ENCODE measurements at places on chromosomes 6 and 20.

- no peak for ATAC-seq
Measured at GRCh38 chr6:73227606-73228255, 2.4 kb upstream of the KHDC1L start.

DNA sequence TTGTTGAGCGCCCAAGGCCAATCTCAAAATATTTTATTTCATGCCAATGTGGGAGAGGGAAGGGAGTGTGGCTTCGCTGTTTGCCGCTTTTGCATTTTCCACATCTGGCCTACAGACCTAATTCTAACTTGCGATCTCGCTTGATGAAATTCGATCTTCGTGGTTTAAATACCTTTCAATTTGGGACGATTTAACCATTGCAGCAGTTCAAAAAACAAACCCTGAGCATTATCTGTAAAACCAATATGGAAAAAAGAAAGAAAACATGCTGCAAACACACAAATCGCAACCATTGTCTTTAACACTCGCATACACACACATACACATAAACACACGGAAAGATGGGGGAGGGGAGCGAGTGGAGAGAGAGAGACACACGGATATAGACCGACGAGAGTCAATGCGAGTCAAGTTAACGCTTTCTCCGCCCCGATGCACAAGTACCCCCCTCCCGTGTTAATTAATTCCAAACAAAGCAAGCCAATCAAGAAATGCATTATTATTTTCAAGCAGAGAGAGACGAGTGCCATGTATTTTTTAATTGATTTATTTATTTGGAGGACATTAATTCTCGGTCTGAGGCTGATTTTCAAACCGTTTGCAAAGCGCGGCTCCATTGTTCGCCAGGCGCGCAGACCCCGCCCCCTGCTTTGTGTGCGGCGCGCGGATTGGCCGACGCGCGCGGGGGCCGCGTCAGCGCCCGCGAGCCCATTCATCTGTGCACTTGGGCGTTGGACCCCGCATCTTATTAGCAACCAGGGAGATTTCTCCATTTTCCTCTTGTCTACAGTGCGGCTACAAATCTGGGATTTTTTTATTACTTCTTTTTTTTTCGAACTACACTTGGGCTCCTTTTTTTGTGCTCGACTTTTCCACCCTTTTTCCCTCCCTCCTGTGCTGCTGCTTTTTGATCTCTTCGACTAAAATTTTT lies at the start of gene MARCKS:
Gene MARCKS (plus strand): TSS at position 721 of the 931 bp plus-strand sequence. CDS start 401 bp downstream, outside the sequence.
- peak; percentile 35 for ATAC-seq

- ATAC-seq, result no peak
Measured at GRCh38 chr6:34664256-34664971, 32.2 kb downstream of the ILRUN start.

DNA sequence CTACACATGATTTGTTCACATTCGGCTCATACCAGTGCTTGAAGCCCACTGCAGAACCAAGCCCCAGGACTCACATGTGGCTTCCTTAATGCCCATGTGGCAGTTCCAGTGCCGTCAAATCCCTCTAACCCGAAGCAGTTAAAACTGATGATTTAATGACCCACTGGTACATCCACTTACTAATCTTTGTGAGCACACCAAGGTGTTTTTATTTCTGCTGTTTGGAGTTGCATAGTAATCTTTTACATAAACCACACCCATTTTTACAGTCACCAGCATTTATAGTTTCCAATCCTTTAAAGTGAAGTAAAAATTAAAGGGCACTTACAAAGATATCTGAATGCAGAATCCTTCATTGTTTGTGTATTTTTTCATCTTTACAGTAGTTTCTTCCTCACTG lies 232.0 kb downstream of the ANKRD60 start:
- ATAC-seq, result peak; percentile 52

DNA sequence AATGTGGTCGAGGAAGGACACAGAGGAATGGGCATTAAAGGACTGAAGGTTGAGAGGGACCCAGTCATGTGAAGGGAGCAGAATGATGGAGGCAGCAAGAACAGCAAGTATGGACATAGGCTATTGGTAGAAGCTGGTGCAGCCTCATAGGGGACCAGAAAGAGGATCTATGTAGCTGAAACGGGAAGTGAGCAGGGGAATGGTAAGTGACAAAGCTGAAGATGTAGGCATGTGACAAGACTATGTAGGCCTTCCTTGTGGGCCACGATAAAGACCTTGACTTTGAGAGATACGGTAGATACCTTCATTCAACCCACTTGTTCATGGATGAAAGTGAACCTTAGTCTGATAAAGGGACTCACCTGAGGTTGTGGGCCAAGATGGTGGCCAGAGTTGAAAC lies 3.5 kb downstream of the CTNNBL1 start:
- no peak for ATAC-seq

DNA sequence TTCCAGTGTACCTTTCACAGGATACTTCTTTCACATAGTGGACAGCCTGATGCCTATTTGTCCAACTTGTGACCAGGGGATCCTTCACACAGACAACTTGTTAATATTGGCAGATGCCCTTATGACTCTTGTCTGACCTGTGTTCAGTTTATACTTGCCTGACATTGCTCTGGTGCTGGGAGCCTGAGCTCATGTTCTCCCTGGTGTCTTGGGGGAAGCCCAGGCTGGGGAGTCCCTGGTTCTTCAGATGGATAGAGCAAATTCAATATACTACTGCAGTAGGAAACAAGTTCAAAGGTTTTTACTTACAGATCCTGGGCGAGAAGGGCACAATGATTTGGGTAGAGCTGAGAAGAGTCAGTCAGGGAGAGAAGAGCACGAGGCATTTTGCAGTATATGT lies 76.1 kb downstream of the NKAIN2 start:
- no peak for ATAC-seq

- peak; percentile 99 for ATAC-seq
Measured at GRCh38 chr20:45812157-45813005, at the start of gene UBE2C. Gene UBE2C (plus strand): TSS chr20:45812644. CDS start chr20:45812696, 52 bp downstream.

DNA sequence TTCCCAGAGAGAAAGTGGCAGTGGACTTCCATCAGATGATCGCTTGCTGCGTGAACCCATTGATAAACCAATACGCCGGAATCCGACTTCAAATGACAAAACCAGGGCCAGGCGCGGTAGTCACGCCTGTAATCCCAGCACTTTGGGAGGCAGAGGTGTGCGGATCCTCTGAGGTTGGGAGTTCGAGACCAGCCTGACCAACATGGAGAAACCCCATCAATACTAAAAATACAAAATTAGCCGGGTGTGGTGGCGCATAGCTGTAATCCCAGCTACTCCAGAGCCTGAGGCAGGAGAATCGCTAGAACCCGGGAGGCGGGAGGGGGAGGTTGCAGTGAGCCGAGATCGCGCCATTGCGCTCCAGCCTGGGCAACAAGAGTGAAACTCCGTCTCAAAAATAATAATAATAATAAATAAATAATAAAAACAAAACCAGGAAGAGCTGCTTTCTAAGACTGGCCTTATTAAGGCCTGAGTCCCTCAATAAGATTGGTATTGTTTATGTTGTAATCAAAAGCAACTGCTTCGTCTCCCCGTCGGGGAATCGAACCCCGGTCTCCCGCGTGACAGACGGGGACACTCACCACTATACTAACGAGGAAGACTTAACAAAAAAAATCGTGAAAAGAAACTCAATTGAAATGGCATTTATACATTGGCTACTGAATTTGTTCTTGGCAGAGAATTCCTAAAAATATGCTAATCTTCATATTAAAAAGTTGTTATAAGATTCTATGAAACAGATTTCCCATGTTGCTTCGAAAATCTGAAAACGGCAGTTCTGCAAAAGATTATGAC lies 110.2 kb upstream of the ZNF184 start:
- ATAC-seq, result peak; percentile 75

DNA sequence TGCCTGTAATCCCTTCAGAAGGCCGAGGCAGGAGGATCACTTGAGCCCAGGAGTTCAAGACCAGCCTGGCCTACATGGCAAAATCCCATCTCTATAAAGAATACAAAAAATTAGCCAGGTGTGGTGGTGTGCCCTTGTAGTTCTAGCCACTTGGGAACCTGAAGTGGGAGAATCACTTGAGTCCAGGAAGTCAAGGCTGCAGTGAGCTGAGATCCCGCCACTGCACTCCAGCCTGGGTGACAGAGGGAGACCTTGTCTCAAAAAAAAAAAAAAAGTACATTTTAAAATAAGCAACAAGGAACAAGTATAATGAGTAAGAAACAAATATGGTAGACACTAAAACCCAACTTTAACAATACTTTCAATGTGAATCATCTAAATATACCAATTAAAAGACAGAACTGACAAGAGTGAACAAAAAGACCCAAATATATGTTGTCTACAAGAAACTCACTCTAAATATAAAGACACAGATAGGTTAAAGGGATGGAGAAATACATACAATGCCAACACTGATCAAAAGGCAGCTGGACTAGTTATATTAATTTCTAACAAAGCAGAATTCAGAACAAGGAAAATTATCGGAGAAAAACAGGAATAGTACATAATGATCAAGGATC lies 37.7 kb downstream of the RANBP9 start:
- ATAC-seq, result no peak

DNA sequence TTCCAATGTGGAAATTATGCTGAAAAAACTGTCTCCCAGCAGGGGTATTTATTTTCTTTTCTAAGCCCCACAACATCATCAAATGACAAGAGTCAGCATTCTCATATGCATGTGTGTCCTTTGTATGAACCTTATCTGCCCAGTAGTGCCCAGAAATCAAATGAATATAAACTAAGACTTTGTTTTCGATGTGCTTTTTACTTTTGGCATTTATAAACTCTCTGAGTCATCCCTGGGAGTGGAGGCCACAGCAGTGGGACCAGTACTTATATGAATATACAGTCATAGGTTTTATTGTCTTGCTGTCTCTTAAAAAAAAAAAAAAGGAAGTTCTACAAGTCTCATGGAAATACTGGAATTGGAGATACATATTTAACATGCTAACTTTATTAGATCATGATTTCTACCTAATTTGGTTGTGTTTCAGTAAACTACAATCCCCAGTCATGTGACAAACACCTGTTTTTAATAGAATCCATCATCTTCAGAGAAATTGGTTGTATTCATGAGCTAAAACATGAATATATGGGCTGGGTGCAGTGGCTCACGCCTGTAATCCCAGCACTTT lies 99.2 kb upstream of the TMEM181 start:
- ATAC-seq, result no peak
